NCI-H1930 (cell line): ENCODE measurements at places on chromosomes 6 and 20.

DNA sequence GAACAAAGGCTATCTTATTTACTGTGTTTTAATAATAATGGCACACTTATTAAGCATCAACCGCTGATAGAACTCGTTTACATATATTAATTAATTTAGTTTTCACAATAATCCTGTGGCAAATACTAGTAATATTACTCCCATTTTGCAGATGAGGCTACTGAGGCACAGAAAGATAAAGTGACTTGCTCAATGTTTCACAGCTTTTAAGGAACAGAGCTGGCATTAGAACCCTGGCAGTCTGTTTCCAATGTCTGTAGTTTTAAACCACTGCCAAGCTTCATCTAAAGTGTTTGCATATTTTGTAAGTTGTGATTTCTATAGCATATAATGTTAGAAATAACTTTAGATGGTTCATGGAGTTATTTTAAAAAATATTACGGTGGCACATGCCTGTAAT, 38.4 kb upstream of the LRRC1 start:
- no peak for DNase-seq

DNA sequence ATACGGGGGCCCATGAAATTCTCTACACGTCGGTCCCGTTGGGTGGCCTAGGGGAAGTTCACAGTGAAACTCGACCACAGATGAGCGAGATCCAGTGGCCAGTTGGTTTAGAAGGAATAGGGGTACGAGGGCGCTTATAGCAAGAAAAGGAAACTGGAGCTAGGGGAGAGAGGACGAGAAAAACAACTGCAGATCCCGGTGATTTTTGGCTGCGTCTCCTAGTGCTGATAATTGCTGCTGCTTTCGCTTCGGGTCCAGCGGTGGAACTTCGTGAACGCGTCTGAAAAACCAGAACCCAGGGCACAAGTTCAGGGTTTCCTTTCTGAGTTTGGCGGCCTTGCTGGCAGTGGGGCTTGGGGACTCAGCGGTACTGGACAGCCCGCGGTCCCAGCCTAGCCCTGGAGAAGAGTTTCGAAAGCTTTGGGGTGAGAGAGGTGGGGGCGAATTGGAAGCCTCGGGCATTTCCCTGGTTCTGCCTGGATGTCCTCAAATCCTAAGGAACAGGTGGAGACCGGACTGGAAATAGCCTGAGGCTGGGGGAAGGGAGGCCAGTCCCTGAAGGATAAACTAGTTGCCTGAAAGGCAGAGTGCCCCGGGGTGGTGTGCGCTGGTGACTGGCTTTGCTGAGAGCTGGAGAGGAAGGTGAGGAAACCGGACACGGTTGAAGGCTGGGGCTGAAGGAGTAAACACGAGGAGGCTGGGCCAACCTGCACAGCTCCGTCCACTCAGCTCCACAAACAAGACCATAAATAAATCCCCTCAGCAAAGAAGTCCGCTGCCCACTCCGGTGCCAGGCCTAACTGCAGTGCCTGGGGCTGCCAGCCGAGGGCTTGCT, 793 bp downstream of the GMPR start:
- DNase-seq, result no peak

DNA sequence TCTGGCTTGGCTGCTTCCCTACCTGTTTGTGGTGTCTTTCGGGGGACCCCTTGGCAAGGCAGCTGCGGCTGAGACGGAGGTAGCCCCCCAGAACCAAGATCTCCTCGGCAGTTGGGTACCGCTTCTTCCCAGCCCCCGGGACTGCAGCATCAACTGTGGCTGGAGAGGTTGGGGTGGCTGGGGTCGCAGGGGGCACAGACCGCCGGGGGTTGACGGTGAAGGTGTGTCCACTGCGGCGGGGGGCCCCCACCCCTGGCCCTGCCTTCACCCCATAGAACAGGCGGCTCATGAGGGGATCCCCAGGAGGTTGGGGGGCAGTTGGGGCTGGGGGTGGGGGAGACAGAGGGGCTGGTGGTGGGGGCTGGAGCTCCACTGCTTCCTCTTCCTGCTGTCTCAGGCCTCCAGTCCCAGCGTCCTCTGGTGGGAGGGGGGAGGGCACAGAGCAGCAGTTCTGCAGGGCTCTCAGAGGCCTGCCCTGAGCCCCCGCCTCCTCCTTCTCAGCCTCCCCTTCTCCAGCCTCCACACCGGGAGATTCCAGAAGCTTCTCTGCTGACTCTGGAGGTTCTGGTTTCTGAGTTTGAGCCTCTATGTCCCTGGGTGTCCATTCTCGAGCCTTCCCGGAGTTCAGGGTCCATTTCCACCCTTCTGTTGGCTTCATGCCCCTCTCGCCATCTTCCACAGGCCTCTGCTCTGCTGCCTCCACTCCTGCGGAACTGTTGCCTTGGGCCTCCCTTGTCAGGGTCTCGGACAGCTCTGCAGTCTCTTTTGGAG, 1.9 kb downstream of the PPP1R18 start:
- no peak for DNase-seq

DNA sequence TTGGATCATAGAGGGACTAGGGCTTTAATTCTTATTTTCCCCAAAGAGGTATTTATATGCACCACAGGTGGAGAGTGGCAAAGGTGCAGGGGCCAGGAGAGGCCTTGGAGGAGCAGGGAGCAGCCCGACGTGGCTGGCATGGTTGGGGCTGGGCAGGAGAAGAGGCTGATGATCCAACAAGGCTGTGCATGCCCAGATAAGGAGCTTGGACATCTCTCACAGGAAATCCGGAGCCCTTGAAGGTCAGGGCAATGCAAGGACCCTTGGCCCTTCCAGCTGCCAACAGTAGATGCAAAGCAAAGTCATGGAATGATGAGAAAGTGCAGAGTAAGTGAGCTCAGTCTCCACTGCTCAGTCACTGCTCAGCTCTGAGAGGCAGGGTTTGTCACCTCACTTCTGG, 39.9 kb upstream of the SIRT5 start:
- DNase-seq, result no peak

DNA sequence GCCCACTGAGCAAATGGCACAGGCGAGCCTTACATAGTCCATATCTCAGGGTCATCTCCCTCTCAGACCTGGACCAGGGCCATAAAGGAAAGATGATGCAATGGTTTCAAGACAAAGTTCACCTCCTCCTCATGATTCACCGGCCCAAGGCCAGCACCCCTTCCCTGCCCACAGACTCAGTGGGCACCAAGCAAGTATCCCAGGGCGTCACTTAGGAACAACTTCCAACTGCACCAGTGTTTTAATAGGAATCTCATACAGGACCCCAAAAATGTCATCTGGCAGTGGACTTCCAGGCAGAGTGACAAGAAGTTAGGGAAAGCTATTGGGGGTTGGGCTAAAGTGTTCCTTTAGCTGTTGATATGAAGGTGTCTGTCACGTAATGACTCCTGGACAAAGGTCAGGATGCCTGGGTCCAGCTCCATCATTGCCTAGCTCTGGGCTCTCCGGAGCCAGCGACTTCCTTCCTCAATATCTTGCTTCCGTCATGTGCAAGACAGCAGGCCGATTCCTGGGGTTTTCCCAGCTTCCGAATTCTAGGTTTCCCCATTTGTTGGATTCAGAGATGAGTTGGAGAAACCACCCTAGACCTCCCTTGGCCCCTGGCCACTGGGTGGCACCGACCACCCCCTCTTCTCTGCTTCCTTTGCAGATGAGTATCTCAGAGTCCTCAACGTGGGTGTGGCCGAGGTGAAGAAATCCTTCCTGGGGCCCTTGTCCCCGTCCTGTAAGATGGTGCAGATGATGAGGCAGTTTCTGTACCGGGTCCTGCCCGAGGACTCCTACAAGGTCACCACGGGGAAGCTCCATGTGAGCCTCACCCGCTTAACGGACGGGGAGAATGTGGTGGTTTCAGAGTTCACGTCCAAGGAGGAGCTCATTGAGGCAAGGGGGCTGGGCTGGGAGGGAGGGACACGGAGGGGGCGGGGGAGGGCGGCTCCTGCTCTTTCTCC, 21.1 kb downstream of the PNPLA1 start:
- no peak for DNase-seq

- no peak for DNase-seq
Measured at GRCh38 chr20:9359561-9360308, 154.7 kb upstream of the LAMP5 start.

DNA sequence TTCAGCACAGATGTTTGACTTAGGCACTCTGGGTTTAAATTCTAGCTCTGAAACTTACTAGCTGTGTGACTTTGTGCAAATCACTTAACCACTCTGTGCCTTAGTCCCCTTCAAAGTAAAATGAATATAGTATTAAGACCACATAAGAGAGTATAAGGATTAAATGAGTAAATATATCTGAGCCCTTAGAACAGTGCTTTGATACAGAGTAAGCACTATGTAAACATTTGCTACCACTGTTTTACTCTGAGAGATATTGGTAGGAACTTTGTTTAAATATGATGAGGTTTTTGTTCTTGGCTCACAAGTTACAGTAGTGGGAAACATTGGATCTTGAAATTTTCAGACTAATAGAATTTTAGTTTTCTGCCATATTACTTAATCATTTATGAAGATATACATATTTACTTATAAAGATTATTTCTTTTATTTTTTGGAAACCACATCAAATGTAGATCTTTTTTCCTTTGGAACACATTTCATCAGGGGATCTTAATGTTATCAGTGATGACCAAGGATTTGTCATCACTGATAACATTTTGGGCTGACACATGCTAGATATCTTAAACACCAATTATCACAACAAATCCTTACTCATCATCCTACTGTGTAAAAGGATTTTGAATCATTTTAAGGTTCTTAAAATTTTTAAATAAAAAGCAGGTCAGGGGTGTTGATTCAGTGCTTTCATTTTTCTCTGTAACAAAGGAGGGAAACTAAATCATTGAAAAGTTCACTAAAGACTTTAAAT, 226.2 kb downstream of the EYA4 start:
- no peak for DNase-seq
